Peyer's patch (tissue), 4 donors: ENCODE measurements at places on chromosomes 5 and 9. TPM values are rescaled to one million over a fixed set of nuclear protein-coding genes. Genes with fewer than 3 reads are reported as not detected.

The GPR150 gene
- not detected for total RNA-seq

The IFNA21 gene
- not detected for total RNA-seq

The SEMA4D gene
- total RNA-seq = 28.5 TPM

The ADAMTS19 gene
- total RNA-seq = 1.7 TPM

The TLX3 gene
- not detected for total RNA-seq

The IL9 gene
- not detected for total RNA-seq

The ECSCR gene
- 24.8 TPM for total RNA-seq

The CDHR2 gene
- 39.6 TPM for total RNA-seq

The ARAP3 gene
- 12.4 TPM for total RNA-seq

The RIC1 gene
- total RNA-seq = 37.1 TPM

The PRLR gene
- 9.1 TPM for total RNA-seq

The NUTM2G gene
- total RNA-seq = not detected

The LRRC19 gene
- total RNA-seq = 65.4 TPM

The CNTFR gene
- total RNA-seq = 24.6 TPM
